ENCODE measurements at places on chromosomes 16 and 17.

- DNase-seq = no peak
These were observed 80.3 kb upstream of the LHX1 start for GRCh38 chr17:36856903-36857381.

- no peak for DNase-seq
These were observed 42.4 kb upstream of the MEAK7 start for GRCh38 chr16:84546669-84547545.

GRCh38 chr16:12775656-12776236, 27.9 kb downstream of the CPPED1 start:
- no peak for DNase-seq

- DNase-seq = no peak
These were observed 257.5 kb downstream of the SEC14L1 start for GRCh38 chr17:77398274-77398673.

GRCh38 chr16:24116046-24116776, 139.9 kb upstream of the CACNG3 start:
- DNase-seq = no peak

DNA sequence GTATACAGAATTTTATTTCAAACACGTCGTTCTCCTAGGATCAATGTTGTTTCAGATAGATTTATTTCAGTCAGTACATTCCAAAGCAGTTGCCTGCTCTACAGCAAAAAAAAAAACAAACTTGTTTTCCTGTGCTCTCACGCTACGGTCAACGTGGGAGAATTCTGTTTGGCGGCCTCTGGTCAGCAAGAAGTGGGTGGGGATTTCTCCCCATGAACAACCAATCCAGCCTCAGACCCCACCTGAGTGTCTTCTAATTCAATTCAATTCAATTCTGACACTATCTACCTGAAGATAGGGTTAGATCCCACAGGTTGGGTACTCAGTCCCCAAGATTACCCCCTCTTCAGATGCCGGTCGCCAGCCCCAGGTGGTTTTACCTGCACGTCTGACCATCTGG, 22.1 kb downstream of the C17orf58 start:
- no peak for DNase-seq

DNA sequence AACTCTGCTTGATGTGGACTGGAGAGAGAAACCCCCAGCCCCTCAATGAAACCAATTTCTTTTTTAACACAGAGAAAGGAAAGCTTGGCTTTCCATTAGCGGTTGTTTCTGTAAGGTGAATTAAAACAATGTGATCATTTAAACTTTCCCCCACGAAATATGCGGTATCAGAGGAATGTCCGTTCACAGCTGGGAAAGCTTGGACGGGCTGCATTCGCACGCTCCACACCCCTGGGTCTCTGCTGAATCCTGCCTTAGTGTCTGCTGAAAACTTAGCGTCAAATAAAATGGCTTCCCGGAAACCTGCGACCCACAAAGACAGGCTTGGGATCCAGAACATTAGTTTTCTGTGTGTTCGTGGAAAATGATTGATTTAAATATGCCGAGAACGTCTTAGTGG, 71.7 kb downstream of the C16orf95 start:
- no peak for DNase-seq

DNA sequence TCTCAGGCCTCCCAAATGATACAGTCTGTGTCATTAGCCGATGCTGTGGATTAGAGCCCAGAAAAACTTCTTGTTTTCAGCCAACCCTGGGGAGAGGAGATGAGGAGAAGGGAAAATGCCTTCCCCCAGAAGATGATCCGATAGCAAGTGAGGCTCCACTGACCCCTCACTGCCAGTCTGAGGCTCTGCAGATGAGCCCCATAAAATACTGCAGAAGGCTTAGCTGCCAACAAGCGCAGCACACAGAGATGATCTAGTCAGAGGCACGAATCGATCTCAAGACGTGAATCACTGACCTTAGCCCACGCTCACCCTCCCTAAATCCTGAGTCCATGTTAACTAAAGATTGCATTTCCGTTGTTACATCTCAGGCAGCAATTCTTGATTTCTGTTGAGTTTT, 31.5 kb downstream of the SALL1 start:
- DNase-seq = no peak

GRCh38 chr16:81432937-81433557, 11.6 kb upstream of the CMIP start:
- no peak for DNase-seq

DNA sequence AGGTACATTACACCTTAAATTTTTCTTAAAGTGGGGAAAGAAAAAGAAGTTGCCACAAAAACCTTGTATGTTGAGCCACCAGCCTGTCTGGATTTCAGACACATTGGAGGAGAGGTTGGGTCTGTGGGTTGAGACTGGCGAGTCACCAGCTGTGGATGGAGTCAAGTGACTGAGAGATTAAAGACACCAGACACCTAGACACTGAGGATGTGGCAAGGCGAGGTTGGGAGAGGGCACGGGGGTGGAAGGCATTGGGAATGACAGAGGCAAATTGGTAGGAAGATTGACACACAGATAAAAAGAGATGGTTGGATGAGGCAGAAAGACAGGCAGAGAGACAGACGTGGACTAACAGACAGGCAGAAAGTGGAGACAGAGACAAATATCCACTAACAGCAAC, 49.6 kb downstream of the KCNJ12 start:
- DNase-seq = no peak

GRCh38 chr16:86984991-86985647, 332.1 kb downstream of the C16orf95 start:
- DNase-seq = no peak

DNA sequence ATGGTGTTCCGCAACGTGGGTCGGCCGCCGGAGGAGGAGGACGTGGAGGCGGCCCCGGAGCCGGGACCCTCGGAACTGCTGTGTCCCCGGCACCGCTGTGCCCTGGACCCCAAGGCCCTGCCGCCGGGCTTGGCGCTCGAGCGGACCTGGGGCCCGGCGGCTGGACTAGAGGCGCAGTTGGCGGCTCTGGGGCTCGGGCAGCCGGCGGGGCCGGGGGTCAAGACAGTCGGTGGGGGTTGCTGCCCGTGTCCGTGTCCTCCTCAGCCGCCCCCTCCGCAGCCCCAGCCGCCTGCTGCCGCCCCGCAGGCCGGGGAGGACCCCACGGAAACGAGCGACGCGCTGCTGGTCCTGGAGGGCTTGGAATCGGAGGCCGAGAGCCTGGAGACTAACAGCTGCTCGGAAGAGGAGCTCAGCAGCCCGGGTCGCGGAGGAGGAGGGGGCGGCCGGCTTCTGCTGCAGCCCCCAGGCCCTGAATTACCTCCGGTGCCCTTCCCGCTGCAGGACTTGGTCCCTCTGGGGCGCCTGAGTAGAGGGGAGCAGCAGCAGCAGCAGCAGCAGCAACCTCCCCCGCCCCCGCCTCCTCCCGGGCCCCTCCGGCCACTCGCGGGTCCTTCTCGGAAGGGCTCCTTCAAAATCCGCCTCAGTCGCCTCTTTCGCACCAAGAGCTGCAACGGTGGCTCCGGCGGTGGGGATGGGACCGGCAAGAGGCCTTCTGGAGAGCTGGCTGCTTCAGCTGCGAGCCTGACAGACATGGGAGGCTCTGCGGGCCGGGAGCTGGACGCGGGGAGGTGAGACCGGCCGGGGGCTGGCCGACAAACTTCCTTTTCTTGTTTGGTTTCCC, 821 bp downstream of the SOCS7 start:
- DNase-seq = no peak

DNA sequence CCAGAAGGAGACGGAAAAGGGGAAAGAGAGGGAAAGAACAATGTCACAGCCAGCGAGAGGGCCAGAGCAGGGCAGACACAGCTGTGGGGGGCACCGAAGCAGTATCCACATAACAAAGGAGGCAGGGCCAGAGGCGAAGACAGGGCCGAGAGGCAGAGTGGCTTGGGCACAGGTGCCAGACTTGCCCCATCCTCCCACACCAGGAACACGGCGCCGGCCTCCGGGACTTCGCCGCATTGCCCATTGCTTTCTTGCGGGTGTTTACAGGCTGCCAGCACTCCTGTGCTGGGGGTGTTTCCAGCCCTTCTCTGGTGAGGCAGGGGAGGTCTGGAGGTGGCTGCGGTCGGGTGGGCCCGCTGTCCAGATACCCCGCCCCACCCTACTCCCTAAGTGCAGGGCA, 78.0 kb downstream of the ENGASE start:
- no peak for DNase-seq

GRCh38 chr16:83908798-83909197, 9.9 kb downstream of the MLYCD start:
- DNase-seq = no peak

GRCh38 chr17:50201276-50201854, at the start of gene COL1A1:
COL1A1 (minus strand) TSS chr17:50201631; CDS start chr17:50201513, 118 bp downstream.
- DNase-seq = peak; percentile 91

DNA sequence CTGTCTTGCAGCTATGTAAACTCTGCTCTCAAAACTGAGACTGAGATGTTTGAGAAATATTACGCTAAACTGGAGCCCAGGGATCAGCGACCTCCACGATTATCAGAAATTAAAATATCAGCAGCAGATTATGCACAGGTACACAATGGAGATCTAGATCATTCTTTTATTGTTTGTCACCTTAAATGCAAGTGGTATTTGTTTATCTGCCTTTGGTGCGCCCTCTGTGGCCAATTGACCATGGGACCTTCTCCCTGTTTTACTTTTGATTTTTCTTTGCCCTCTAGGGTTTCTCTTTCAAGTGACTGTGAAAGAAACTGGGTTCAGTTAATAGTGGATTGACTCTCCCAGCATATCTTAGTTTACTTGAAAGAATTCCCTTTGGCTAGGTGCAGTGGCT, 42.1 kb downstream of the PRSS54 start:
- DNase-seq = no peak

GRCh38 chr17:28911411-28912045, 8.6 kb upstream of the DHRS13 start:
- no peak for DNase-seq

DNA sequence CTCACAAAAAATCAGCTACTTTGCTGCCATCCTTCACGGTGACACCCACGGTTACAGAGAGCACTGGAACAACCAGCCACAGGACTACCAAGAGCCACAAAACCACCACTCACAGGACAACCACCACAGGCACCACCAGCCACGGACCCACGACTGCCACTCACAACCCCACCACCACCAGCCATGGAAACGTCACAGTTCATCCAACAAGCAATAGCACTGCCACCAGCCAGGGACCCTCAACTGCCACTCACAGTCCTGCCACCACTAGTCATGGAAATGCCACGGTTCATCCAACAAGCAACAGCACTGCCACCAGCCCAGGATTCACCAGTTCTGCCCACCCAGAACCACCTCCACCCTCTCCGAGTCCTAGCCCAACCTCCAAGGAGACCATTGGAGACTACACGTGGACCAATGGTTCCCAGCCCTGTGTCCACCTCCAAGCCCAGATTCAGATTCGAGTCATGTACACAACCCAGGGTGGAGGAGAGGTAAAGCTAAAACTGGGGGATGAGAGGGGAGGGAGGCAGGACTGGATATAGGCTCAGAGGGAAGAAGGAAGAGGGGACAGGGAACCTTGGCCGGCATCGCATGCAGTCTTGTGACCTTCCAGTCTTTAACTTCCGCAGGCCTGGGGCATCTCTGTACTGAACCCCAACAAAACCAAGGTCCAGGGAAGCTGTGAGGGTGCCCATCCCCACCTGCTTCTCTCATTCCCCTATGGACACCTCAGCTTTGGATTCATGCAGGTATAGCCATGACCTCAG, 581 bp downstream of the CD68 start:
- DNase-seq = no peak

- DNase-seq = no peak
These were observed 111.9 kb downstream of the MRTFB start for GRCh38 chr16:14182999-14183398.

DNA sequence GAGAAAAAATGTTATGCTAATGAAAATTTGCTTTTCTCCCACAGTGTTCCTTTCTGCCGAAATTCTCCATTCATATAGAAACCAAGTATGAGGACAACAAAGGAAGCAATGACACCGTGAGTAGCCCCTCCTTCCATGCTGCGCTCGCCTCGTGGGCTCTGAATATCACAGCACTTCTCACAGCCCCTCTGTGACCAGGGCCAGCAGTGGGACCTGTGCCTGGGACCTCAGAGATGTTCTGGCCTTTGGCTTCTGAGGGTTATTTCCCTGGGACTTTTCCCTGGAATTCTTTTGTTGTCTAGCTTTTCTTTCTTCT, 139.6 kb upstream of the NOL11 start:
- DNase-seq = no peak

GRCh38 chr16:14321542-14321941, 250.4 kb downstream of the MRTFB start:
- no peak for DNase-seq

DNA sequence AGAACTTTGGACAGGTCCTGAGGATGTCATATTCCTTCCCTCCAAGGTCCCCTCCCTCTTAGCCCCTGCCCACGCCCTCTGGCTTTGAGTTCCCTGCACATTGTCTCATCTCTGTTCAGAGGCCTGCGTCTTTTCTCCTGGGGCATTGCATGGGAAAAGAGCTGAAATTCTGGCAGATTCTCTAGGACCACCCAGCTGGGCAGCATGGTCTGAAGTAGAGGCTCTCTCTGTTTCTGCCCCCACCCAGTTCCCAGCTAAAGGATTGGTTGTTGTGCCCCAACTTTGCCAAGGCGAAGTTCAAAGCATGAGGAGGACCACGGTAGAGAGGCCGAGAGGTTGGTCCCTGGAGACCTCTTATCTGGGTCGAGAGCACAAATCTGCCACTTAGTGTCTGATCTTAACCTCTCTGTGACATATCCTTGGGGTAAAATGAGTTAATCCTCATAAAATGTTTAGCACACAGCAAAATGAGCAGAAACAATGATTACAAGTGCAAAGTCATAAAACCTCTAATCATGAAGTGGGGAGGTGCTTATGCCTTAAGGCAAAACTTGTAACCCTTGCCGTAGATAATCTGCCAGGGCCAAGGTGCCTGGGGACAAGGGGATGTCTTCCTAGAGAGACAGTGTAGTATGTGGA, 2.4 kb downstream of the ABAT start:
- no peak for DNase-seq

- no peak for DNase-seq
These were observed 210.4 kb upstream of the N4BP1 start for GRCh38 chr16:48820379-48820778.

GRCh38 chr16:56108056-56108471, 83.2 kb upstream of the GNAO1 start:
- DNase-seq = no peak

GRCh38 chr17:8468127-8468526, 32.4 kb downstream of the NDEL1 start:
- no peak for DNase-seq

DNA sequence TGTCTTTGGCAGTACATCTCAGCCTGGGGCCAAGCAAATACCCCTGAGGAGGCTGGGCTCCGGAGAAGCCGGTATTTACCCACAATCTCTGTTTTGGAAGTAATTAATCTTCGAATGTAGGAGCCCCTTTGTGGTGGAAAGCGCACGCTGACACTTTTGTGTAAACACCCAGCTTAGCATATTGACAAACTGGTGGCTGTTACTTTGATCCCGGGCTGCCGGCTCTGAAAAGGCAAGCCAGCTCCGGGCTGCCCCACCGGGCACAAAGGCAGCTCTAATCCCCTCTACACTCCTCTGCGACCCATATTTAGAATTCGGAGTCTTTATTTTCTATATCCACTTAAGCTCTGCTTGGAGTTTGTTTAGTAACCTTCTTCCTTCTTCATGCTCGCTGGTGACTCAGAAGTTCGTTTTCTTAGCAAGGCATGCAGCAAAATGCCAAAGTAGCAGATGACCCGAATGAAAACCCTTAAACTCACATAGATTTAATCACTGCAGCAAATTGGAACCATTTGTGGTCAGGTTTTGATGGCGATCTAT, 144.0 kb upstream of the IRX3 start:
- peak; percentile 68 for DNase-seq

All from fibroblast of skin of left quadriceps (primary cell).